Suppressor macrophage treated with lipopolysaccharide for 4 hours (primary cell): ENCODE measurements at places on chromosomes 13 and 19.

- DNase-seq: peak; percentile 15
Observed at GRCh38 chr13:46982856-46983582, 86.2 kb upstream of the HTR2A start.

DNA sequence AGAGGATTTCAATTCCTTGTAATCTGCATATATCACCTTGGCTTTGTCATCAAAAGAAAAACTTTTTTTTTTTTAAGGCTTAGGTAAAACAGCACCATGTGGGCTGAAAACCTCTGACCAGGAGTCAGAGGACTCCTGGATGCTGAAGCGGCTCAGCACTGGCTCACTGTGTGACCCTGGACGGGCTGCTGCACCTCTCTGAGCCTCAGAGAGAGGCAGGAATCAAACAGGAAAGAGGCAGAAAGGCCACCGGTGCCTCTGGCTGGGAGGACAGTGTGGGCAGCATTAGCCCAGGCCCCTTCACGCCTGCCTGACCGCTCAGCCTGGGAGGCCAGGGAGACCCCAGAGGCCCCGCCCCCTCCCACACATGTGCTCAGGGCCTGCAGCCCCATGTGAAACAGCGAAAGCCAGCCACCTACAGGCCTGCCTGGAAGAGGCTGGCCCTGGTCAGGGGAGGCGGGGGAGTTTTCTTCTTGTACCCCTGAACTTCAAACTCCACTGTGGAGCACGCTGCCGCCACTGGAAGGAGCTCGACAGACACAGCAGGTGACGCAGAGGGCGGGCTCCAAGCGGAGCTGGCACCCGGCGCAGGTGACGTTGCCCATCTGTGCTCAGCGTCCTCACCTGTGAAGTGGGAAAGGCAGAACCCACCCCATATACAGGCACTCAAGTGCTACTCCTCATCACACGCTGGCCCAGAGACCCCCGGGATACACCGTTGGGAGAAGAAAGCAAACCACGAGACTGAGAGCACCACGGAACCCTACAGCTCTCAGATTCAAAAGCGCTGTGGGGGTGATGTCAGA lies 39.7 kb downstream of the MLLT1 start:
- DNase-seq: no peak

DNA sequence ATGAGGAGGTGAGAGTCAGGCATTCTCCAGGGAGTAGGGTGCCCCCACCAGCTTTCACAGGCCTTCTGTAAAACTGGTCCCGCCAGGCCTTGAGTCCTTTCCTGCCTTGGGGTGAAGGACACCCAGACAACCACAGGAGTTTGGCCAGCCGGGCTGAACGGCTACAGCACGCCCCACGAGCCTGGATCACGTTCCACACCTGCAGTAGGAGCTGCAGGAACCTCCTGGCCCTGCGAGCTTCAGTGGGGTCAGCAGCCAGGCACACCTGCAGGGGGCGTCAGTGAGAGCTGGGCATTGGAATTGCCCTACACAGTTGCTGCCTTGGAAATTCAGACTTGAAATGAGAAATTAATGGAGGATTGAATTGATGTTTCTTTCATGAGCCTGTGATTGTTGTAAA lies 45.7 kb downstream of the COL4A2 start:
- DNase-seq: no peak

GRCh38 chr13:23512762-23513395 lies 57.3 kb upstream of the TNFRSF19 start:
- DNase-seq: no peak

GRCh38 chr19:51695088-51695487 lies 2.0 kb downstream of the SPACA6 start:
- no peak for DNase-seq

- no peak for DNase-seq
Observed at GRCh38 chr19:43704002-43704705, 11.7 kb upstream of the IRGC start.

DNA sequence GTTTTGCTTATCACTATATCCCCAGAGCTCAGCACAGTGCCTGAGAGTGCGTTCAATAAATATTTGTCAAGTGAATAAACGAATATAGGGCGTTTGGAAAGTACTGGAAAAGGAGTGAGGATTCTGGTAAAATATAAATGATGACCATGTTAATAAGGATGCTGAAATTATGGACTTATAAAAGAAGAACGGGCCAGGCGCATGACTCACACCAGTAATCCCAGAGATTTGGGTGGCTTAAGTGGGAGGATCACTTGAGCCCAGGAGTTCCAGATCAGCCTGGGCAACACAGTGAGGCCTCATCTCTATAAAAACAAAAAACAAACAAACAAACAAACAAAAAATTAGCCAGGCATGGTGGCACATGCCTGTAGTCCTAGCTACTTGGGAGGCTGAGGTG lies 198.1 kb downstream of the VWA8 start:
- DNase-seq: no peak

GRCh38 chr19:1273263-1274041 lies 1.9 kb upstream of the FAM174C start:
- no peak for DNase-seq

DNA sequence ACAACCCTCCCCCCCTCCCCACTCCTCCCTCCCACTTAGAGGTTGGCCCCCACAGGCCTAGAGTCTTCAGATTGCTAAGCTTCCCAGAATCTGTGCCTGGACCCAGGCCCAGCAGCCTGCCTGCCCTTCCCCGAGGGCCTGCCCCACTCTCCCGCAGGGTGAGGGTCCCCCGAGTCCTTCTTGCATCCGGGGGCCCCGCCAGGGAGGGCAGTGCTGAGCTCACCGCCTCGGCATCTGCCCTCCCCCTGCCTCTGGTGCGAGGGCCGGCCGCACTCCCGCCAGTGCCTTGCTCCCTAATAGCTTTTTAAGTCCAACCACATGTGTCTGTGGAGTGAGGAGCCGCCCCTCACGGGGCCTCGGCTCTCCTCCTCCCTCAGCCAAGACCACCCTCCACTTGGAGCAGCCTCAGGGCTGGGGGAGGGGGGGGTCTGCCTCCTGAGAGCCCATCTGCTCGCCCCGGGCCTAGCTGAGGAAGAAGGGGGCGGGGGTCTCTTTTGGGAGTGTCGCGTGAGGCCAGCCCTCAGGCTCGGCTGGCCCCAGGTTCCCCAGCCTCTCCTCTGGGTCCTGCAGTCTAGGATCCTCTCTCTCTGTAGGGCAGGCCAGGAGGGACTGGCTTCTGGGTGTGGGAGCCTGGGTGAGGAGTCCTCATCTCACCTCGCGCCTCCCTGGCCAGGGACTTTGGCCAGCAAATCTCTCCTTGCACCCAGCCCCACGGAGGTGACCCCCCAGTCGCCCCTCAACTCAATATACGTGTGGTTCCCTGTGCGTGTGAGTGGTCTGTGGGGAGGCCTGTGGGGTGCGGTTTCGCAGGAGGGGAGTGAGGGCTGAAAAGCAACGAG lies 47.2 kb downstream of the LYL1 start:
- DNase-seq: no peak

DNA sequence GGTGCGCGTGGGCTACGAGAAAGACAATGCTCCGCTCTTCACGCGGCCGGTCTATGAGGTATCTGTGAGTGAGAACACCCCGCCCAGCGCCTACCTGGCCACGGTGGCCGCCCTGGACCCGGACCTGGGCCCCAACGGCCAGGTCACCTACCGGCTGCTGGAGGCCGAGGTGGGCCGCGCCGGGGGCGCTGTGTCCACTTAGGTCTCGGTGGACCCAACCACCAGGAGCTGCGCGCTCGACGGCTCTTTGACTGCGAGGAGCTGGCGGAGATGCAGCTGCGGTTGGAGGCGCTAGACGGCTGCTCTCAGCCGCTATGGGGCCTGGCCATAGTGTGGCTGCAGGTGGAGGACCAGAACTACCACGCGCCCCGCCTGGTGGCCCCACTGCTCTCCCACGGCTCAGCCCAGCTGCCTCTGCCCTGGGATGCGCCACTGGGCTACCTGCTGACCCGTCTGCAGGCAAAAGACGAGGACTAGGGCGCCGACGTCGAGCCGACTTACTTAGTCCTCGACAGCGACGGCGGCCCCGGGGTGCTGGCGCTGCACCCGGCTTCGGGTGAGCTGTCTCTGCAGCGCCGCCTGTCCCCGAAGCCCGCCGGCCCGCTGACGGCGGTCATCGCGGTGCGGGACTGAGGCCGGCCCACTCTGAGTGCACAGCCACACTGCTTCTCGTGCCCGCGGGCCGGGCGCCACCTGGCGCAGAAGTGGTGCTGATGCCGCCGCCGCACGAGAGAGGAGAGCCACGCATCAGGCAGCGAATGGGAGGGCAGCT lies 173.0 kb downstream of the OLFM4 start:
- DNase-seq: peak; percentile 2

GRCh38 chr19:35032356-35032865 lies 2.1 kb downstream of the SCN1B start:
- DNase-seq: no peak

- DNase-seq: no peak
Observed at GRCh38 chr13:97135883-97136282, 86.2 kb upstream of the MBNL2 start.

DNA sequence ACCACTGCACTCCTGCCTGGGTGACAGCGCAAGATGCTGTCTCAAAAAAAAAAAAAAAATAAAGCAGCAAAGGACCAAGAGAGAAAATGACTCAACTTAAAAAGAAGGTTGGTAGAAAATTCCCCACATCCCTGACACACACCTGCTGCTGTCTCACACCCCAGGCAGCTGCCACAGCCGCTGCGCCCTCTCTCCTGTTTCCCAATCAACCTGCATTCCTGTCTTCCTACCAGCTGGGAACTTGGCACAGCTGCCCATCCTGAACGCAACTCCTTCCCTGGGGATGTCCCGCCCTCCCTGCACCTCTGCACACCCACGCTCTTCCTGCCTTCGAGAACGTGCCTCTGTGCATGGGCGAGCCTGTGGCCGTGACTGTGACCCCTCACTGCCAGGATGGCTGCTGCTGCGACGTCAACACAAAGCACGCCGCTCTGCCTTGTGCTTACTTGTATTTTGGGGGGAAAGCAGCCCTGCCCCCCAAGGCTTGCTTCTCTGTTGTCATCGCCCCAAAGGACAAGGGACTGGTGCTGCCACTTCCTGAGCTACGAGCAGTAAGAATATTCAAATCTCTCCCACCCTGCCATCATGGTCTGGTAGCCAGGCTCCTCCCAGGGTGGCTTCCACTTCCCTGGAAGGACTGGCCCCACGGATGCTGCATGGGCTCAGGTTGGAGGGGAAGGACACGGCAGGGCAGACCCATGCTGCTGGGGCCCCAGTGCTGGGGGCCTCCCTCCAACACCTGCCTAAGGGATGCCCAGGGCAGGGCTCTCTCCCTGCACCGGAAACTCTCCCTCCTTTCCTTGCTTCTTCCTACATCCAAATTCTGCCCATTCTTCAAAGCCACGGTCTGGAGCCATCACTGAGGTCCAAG lies 20.7 kb downstream of the SH3GL1 start:
- no peak for DNase-seq

GRCh38 chr19:51137792-51138425 lies 4.2 kb upstream of the SIGLEC7 start:
- no peak for DNase-seq

DNA sequence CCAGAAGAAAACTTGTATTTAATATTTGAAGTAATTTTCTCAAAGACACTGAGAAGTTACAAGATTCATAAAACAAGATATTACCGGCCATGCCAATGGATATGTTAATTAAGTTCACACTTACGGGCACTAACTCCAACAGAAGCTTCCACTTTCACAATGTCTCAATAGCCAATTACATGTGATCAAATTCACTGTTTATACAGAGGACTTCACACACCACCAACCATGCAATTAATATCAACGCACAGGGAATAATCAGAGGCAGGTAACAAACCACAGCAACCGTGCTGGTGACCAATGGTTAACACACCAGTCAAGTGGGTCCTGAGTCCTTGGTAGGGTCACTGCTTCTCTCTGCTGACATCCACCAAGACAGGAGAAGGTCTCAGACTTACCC lies 5.9 kb upstream of the ACOD1 start:
- DNase-seq: peak; percentile 47

GRCh38 chr19:15194938-15195337 lies 5.9 kb downstream of the NOTCH3 start:
- DNase-seq: peak; percentile 83

DNA sequence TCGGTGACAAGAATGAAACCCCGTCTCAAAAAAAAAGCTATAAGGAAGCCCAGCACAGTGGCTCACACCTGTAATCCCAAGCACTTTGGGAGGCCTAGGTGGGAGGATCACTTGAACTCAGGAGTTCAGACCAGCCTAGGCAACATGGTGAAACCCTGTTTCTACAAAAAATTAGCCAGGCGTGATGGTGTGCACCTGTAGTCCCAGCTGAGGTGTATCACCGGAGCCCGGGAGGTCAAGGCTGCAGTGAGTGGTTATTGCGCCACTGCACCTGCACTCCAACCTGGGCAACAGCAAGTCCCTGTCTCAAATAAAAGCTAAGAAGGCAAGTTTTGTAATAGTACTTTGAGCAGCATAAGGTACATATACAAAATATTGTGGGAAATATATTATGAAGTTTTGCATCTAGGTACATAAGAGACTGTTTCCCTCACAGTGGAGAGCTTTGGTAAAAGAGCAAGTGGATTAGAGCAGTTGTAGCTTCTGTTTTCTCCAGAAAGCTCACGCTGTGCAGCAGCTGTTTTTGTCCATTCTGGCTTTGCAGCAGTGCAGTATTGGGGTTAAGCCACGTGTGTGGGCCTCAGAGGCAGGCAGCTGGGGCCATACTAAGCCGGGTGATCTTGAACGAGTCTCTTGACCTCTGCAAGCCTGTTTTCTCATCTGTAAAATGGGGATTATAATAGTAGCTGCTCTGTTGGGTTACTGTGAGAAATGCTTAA lies 35.4 kb downstream of the ARHGAP35 start:
- no peak for DNase-seq

- peak; percentile 52 for DNase-seq
Observed at GRCh38 chr13:98549728-98550317, 27.1 kb downstream of the STK24 start.

GRCh38 chr13:34672631-34673030 lies 269.4 kb upstream of the NBEA start:
- DNase-seq: no peak

GRCh38 chr19:35321291-35321690 lies 7.7 kb upstream of the CD22 start:
- DNase-seq: no peak

- no peak for DNase-seq
Observed at GRCh38 chr19:48461651-48461981, 6.2 kb downstream of the KCNJ14 start.
